ENCODE measurements at places on chromosomes 11 and 22.

- no peak for DNase-seq
Measured at GRCh38 chr11:28347371-28347770, 239.2 kb downstream of the METTL15 start.

GRCh38 chr22:26888887-26889286 is 231.5 kb downstream of the MIAT start:
- no peak for DNase-seq

GRCh38 chr11:73158356-73159051 is 16.4 kb upstream of the FCHSD2 start:
- peak; percentile 62 for DNase-seq

GRCh38 chr22:39132871-39133524 is 19.5 kb downstream of the CBX7 start:
- no peak for DNase-seq

DNA sequence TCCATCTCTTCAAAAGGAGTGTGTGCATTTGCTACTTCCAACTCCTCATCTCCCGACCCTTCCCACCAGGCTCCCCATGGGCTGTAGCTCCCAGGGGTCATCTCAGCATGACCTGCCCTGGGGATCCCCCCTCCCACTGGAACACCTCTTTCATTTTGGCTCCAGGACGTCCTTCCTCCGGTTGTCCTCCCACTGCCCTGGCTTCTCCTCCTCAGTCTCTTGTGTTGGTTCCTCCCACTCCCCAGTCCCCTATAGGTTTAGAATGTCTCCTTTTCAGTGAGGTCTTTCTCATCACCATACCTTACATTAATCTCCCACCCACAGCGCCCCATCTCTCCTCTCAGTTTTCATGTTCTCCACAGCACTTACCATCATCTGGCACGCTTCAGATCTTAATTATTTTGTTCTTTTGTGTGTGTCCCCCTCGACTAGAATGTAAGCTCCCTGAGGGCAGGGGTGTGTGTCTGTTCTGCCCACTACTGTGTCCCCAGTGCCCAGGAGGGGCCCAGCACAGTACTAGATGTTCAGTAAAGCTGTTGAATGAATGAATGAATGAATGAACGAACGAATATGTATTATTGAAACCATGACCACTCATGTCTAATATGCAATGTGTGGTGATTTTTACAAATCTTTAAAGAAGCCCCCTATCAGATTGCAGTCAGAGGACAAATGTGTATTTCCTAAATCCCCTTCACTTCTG is 2.0 kb upstream of the TMA7B start:
- no peak for DNase-seq

- no peak for DNase-seq
Measured at GRCh38 chr11:107916671-107917241, 11.5 kb upstream of the RAB39A start.

- DNase-seq: no peak
Measured at GRCh38 chr11:60790726-60791125, 5.6 kb downstream of the MS4A10 start.

GRCh38 chr11:102921587-102922220 is 33.8 kb downstream of the MMP13 start:
- no peak for DNase-seq

DNA sequence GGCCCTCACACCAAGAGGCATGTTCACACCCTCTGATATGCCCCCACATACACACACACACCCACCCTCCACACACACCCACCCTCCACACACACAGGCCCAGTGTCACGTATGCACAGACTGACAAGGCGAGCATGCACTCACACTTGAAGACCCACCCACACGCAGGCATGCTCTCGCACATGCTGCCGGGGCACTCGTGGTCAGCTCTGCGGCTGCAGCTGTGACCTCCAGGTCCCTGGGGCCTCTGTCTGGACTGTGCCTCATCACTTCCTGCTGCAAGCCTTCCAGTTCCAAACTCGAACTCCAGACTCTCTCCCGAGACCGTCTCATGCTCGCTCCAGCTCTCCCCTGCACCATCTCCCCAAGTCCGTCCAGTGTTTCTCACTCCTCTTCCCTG is 9.5 kb downstream of the DCHS1 start:
- peak; percentile 87 for DNase-seq

GRCh38 chr22:26725012-26725676 is 67.8 kb downstream of the MIAT start:
- DNase-seq: no peak

DNA sequence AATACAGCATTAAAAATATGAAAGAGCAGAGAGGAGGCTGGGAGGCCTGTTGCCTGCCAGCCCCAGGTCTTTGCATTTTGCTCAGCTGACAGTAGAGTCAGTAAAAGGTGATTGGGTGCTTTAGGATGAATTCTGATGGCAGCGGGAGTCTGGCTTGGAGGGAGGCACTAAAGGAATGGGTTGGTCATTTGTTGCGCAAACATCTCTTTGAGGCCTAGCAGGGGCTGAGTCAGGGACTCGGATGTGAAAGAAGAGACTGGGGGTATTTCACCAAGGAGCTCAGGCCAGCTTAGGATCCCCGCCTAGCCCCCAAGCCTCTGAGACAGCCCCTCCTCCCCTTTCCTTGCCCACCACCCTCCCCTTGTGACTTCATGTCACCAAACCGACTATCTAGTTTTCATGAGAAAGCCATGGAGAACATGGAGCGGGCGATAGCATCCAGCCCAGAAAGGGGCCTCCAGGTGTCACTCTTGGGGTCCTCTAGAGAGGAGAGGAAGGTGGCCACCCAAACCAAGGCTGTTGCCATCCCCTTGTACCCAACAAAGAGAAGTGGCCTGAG is 9.7 kb downstream of the DGKZ start:
- DNase-seq: no peak

DNA sequence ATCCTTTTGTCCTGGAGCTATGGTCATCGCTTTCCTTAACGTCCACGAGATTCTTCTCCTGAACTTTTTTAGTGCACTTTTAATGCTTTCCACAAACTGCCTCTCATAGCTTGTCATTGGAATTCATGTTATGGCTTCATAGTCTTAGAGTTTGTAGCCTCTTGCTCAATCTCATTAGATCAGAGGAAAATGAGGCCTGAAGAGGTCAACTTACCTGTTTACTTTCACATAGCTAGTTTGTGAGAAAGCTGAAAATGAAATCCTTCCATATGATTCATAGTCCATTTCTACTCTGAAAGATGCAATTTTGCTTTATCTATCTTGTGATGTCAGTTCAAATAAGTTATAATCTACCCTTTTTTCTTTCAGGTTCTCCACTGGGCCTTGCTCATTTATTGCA is 1747.2 kb upstream of the RAG2 start:
- no peak for DNase-seq

- no peak for DNase-seq
Measured at GRCh38 chr11:69814411-69814810, 4.8 kb downstream of the FGF3 start.

DNA sequence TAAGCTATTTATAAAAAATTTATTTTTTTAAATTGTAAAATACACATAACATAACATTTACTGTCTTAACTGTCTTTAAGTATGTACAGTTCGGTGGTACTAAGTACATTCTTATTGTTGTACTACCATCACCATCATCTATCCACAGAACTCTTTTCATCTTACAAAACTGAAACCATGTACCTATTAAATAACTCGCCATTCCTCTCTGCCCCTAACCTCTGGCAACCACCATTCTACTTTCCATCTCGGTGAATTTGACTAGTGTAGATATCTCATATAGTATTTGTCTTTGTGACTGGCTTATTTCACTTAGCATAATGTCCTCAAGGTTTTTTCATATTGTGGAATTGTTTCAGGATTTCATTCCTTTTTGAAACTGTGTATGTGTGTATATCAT is 22.6 kb downstream of the USP47 start:
- no peak for DNase-seq

- no peak for DNase-seq
Measured at GRCh38 chr11:61095021-61095420, 7.3 kb upstream of the CD5 start.

DNA sequence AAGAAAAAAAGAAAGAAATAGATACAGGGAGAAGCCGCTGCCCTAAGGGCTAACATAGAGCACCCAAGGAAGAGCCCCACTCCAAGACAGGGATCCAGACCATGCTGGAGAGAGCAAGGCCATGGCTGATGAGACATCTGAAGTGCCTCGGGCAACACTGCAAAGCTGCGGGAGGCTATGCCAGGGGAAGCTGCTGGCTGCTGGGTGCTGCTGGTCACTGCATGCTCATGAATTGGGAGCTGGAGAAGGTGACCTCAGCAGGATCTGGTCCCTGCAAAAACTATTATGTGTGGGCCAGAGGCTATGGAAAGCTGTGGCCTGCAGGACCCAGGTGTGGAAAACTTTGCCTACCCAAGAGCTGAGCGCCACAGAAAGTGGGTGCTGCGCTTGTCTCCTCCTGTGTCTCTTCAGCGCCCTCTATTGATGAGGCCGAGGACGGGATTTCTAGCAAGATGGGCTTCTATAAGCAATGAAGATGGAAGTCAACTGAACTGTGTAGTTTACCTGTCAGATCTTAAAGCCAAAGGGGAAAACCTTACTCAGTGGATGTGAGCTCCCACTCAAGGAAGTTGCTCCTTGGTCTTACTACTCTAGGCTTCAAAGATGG is 17.3 kb upstream of the SLC29A2 start:
- peak; percentile 56 for DNase-seq

DNA sequence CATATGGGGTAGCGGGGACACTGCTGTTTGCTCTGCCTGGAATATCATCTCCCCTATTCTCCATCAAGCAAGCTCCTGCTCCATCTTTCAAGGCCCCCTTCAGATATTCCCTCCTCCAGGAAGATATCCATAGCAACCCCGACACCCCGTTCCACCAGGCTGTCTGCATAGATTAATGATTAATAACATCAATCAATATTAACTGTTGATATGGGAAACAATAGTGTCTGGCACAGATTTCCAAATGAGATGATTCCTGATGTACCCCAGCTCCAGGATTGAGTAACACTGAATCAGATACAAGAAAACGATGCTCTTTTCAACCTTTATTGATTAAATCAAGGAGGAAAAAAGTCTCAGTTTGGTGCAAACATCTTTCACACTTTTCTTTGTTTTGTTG is 7.5 kb upstream of the TPST2 start:
- no peak for DNase-seq

DNA sequence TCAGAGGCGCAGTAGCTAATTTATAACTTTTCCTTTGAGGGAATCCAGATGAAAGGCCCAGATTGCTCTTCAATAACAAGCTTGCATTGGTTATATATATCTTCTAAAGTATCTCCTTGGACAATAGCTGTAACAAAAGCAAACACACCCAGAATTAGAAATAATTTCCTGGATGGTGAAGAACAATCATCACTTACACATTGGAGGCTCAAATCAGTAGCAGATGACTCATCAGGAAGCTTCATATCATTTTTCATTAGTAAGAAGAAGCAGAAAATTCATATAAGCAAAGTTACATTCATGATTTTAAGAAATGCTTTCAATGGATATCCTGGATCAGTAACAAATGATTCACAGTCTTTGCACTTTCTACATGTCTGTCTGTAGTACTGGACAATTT is 173.6 kb upstream of the CCDC90B start:
- no peak for DNase-seq

DNA sequence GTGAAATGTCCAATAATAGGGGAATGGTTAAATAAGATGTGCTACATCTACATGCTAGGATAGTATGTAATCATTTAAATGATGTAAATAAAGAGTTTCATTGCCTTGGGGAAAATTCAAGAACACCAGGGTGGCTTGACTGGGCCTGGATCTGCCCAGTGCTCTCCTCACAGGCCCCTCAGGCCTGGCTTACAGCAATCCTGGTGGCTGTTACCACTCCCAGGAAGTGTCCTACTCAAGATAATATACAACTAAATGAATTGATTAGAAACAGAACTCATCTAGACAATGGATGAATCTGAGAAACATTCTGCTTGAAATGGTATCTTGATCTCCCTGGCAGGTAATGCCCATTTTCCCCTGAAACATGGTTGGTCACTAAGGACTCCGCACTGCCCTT is 30.8 kb downstream of the MAP6 start:
- no peak for DNase-seq

GRCh38 chr11:117564321-117564720 is 232.7 kb downstream of the DSCAML1 start:
- no peak for DNase-seq

- no peak for DNase-seq
Measured at GRCh38 chr22:35604621-35605368, 12.3 kb downstream of the MB start.

- DNase-seq: no peak
Measured at GRCh38 chr11:76706667-76707066, 36.1 kb upstream of the LRRC32 start.

- no peak for DNase-seq
Measured at GRCh38 chr22:29937940-29938693, 55.1 kb downstream of the MTMR3 start.

- DNase-seq: no peak
Measured at GRCh38 chr11:20443596-20443995, 56.1 kb downstream of the PRMT3 start.

DNA sequence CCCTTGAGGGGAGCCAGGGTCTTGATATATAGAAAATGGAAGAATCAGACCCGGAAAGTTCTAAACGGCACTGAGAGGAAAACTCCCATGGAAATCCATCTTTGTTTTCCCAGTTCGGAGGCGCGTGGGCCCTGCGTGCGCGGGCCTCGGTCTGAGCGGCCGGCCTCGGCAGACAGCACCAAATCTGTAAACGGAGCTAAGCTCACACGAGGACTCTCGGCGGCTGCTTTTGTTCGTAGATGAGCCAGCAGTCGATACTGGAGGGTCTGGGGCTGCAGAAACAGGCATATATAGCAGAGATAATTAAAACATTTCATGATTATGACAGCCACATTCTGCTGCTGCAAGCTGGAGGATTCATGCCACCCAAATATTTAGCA is 68.5 kb upstream of the PPARA start:
- DNase-seq: no peak

GRCh38 chr11:69001243-69002081 is 11.6 kb downstream of the MRGPRF start:
- peak; percentile 87 for DNase-seq

DNA sequence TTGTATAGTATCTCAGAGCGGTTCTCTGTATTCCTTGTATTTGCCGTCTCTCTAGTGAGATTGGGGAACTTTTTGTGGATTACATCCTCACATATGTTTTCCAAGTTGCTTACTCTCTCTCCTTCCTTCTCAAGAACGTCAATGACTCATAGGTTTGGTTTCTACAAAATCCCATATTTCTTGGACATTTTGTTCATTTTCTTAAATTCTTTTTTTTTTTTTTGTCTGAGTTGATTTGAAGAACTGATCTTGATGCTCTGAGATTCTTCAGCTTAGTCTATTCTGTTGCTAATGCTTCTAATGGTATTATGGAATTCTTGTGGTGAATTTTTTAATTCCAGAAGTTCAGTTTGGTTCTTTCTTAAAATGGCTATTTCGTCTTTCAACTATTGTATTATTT is 28.4 kb upstream of the SLN start:
- no peak for DNase-seq

GRCh38 chr11:76124905-76125770 is 81.2 kb downstream of the WNT11 start:
- no peak for DNase-seq

GRCh38 chr22:40345271-40345670 is 1.0 kb upstream of the ADSL start:
- DNase-seq: no peak

- DNase-seq: no peak
Measured at GRCh38 chr11:121842192-121842585, 273.8 kb downstream of the BLID start.

GRCh38 chr11:113805640-113806039 is 26.0 kb downstream of the CLDN25 start:
- DNase-seq: no peak

- DNase-seq: no peak
Measured at GRCh38 chr22:37655252-37655563, 3.3 kb upstream of the PDXP start.

GRCh38 chr11:2298795-2299761 is 2.6 kb downstream of the C11orf21 start:
- DNase-seq: peak; percentile 26

- DNase-seq: no peak
Measured at GRCh38 chr11:95239871-95240649, 9.1 kb upstream of the SESN3 start.
